ENCODE measurements at places on chromosomes 7 and 10.

- no peak for DNase-seq
These were observed 12.8 kb downstream of the HECTD2 start for GRCh38 chr10:91422915-91423314.

- no peak for DNase-seq
These were observed 779.4 kb upstream of the LRRN3 start for GRCh38 chr7:110311556-110311955.

- no peak for DNase-seq
These were observed 29.7 kb upstream of the DNAJB6 start for GRCh38 chr7:157306846-157307838.

- no peak for DNase-seq
These were observed 187.3 kb upstream of the PRSS58 start for GRCh38 chr7:142445019-142445686.

DNA sequence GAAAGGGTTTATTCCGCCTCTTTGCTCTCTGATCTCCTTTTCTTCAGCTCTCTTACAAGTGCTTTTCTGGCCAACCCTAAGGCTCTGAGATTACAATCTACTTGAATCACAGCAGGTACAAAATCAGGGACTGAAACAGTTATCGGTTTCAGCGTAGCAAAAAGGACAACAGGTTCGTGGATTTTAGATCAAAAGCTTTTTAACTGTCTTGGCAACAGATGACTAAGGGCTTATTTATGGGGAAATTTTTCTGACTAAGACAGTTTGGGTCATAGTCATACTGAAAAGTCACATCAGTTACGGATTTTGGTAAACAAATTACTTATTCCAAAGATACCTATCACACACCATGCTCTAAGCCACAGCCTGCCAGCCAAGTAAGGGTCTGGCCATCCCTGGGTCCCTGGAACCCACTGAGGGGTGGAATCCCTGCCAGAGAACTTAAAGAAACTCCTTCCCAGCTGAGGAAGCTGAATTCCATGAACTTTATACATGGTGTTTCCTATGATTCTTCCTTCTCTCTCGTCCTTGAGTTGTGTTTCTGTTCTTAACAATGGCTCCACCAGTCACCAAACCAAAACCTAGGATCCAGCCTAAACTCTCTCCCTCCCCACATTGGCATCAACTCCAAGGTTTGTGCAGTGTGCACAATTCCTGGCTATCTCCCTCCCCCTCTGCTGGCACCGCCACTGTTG is 169.3 kb downstream of the FAM107B start:
- DNase-seq = peak; percentile 26

GRCh38 chr7:2109936-2110609 is 122.7 kb downstream of the MAD1L1 start:
- DNase-seq = peak; percentile 89

DNA sequence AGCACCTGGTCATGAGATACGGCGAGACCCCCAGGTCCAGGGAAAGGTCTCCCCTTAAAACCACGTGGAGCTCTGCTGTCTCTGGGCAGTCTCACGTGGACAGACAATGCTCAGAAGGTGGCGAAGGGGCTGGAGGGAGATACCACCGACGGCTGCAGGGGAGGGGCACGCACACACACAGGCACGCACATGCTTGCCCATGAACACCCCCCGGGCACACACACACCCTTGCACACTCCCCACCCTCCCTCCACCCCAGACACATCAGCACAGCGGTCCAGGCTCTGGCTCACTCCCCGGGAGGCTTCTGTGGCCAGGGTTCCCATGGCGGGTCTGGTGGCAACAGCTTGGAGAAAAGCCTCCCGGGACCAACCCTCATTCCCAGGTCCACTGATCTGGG is 52.4 kb upstream of the TNRC18 start:
- no peak for DNase-seq

DNA sequence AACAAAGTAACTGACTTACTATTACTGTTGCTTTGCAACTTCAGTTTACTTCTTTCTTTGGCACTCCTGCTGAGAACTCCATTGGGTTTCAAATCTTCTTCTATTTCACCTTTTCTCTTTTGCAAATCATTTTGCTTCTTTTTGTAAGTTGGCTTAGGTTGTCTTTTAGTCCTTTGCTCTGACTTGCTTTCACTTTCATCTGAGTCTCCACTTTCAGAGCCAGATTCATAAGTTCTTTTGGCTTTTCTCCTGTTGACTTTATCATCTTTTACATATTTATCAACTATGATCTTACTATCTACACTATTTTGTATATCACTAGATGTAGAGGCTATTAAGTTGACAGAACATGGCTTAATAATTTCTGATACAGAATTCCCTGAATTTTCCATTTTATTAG is 73.4 kb downstream of the NRBF2 start:
- no peak for DNase-seq

- DNase-seq = no peak
These were observed 535.1 kb upstream of the CELF2 start for GRCh38 chr10:10482613-10483012.

DNA sequence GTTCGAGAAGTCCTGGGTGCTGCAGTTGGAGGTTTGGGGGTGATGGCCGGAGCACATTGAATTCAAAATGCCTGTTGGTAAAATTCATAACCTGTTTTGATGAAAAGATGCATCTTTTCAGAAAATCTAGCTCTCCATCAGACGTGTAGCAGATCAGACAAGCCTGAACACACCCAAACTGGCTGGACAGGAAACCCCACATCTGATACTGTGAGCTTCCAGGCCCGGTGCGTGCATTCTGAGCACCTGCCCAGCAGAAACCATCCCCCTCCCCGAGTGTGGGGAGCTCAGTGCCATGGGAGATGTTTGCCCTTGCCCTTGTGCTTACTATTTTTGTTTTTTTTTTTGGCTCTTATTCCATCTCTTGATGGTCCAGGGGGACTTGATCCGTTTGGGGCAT is 417.1 kb downstream of the TCERG1L start:
- no peak for DNase-seq

- no peak for DNase-seq
These were observed 130.5 kb downstream of the WDR37 start for GRCh38 chr10:1186683-1186990.

DNA sequence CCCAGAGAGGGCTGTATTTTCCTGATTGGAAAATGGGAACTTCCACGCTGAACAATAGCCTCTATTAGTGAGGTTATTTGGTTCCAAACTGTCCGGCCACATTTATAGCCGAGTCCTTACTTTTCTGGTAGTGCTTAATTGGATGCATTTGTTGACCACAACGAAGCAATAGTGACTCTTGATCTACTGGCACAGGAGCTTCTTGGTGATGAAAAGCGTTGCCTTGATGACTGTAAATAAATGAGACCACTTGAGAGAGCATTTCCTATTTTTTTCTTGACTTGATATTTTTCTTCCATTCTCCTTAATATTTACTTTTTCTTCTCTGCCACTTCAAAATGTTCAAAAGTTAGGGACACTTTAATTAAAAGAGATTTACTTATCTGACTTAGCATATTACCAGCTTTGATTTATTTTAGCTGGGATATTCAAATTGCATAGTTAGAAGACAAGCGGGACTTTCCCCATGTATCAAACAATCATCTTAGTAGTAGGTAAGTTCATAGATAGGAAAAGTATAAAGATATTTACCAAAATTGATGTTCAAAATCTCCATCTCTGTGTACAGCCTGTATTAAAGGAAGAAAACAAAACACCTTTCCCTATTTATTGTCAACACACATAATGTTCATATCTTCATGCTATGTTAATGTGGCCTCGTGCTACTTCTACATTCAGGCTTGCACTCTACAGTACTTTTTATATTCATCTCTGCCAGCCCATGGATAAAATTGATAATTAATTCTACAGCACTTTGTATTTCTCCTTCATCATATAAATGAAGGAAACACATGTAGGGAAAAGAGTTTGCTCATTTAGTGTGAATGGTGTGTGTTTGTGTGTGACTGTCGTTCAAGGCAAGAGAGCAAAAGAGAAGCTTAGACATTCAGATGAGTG is 5.1 kb upstream of the SP8 start:
- no peak for DNase-seq

GRCh38 chr7:91149341-91150246 is 114.6 kb upstream of the FZD1 start:
- DNase-seq = no peak

- peak; percentile 84 for DNase-seq
These were observed 1.7 kb downstream of the SCRN1 start for GRCh38 chr7:29987811-29988317.

- DNase-seq = no peak
These were observed 279.4 kb downstream of the TNS3 start for GRCh38 chr7:47302560-47302959.

- no peak for DNase-seq
These were observed 100.4 kb downstream of the RGS10 start for GRCh38 chr10:119441921-119442757.

DNA sequence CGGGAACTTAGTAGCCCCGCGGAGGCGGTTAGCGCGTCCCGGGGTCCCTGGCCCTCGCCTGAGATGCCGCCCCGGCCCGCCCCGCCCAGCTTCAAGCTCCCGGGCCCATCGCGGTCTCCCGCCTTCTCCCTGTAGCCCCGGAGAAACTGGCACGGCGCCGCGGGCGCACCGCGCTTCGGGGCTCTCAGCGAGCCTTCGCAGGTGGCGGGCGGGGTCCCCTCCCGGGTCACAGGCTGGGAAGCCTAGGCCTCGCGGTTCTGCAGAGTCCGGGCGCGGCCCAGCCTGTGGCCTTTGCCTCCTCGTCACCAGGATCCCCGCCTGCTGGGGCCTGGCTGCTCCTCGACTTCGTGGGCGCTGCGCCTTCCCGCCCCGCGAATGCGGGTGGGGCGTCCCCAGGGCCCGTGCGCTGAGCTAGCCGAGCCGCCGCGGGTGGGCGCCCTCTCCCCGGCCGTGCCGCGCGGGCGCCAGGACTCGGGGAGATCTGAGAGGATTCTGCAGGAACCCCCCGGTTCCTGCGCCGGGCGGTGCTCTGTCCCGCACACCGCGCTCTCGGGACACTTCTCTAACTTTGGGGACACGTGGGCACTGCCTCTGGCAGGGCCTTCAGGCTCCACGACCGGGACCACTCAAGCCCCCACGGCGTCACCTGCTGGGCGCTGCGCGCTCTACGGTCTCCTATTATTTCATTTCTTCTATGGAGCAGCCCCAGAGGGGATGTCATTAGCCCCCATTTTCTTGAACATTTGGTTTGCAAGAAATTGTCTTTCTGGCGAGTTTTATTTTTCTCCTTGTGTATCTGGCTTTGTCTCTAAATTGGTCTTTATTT is 682 bp upstream of the RGS10 start:
- DNase-seq = peak; percentile 79

- peak; percentile 29 for DNase-seq
These were observed 2.8 kb downstream of the EMX2 start for GRCh38 chr10:117545141-117546019.
